ENCODE measurements at places on chromosomes 5 and 9.
A peak's percentile ranks its signal among the peaks of the same experiment; 100 is the strongest.

- peak; percentile 35 for DNase-seq
Observed at GRCh38 chr9:88936132-88936531, 55.1 kb upstream of the S1PR3 start.

DNA sequence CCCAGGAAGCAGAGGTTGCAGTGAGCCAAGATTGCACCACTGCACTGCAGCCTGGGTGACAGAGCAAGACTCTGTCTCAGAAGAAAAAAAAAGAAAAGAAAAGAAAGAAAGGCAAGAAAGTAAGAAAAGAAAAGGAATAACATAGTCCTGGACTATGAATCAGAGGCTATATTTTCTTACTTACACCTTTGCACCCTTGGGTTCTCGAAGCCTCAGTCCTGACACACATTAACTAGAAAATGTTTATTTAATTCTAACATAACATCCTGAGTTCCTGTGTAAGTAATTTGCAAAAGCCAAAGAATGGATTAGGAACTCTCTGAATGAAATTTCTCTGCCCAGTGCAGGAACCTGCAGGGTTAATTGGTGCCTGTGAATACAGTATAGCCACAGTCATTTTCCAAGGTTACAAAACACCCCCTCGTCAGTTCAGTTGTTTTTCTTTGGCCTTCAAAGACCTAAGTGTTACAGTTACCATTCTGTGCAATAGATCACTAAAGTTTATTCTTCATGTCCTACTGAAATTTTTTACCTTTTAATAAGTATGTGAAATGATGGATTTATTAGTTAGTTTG lies 147.6 kb downstream of the SV2C start:
- DNase-seq: no peak

GRCh38 chr9:117344892-117345660 lies 69.8 kb downstream of the ASTN2 start:
- peak; percentile 1 for DNase-seq

DNA sequence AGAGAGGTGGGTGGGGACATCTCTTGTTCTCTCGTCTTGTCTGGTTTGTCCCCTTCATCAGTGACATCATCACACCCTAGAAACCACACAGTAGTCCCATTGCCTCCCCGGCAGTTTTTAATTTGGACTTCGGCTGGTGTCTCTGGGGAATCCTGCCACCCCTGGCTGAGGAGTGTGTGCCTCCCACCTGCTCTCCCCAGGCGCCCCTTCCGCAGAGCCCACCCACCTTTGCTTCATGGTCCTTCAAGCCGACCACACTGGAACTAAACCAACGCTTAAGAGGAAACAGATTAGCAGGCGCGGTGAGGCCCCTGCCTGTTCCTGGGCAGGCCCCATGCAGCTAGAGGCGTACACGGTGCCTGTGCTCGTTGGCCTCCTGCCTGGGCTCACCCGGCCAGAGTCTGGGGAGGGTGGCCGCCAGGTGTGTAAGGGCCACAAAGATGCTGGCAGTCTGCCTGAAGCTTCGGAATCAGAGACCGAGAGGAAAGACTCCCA lies 107.6 kb upstream of the SPRY4 start:
- DNase-seq: no peak

DNA sequence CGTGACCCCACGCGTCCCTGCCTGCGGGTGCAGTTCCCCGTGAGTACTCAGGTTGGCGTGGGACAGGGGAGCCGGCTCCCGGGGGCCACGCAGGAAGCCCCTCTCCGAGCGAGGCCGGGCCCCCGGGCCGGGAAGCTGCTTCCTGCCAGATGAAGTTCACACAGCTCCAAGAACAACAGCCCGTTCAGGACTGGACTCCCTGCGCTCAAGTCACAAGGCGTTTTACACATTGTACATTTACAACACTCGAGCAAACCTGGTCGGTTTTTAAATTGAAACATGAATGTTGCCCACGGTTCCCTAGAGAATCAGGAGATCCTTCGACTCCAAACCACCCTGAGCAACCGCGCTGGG lies 22.4 kb downstream of the SLC9A3 start:
- no peak for DNase-seq

DNA sequence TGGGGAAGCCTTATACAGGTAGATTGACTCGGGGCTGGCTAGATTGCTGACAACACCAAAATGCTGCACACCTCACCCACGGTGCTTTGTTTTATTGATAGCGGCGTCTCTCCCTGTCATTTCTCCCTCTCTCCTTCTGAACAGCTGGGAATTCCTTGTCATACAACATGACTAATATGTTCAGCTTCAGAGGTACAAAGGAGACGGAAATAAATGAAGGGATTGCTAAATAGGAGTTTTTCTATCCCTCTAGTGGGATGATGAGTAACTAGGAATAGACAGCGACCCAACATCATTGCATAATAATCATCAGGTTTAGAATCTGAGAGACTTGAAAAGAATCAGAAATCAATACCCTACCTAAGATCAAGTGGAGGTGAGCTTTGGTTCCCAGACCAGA lies 337.7 kb upstream of the PANK3 start:
- peak; percentile 29 for DNase-seq

DNA sequence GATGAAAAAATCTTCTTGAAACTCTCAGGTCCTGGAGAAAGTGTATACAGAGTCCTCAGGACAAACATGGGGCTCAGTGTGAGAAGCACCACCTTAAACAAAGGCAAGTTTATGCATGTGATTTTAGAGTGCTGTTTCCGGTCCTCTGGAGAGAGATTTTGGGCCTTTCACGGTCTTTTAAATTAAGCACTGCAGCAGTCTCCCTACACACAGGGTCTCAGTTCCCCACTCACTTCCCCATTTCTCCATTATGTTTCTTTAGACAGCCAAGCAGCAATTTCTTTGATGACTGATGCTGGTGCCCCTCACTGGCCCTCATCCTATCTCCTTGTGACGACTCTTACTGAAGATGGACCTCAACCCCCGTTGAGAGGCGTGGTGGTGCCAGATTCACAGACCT lies 220.2 kb upstream of the CLINT1 start:
- DNase-seq: no peak

- no peak for DNase-seq
Observed at GRCh38 chr9:101460965-101461364, 25.4 kb upstream of the ALDOB start.

DNA sequence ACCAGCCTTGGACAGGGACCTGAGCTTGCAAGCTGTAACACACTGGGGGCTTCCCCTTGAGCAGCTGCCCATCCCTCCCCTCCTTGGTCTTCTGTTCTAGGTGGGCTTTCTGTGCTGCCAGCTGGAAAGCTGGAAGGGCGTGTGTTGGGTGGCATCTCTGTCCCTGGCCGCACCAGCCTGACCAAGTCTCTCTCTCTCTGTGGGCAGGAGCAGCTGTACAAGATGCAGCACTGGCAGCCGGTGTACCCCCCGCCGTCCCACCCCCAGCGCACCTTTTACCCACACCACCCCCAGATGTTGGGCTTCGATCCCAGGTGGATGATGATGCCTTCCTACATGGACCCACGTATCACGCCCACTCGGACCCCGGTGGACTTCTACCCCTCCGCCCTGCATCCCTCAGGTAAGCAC lies 32.1 kb upstream of the POMT1 start:
- no peak for DNase-seq

DNA sequence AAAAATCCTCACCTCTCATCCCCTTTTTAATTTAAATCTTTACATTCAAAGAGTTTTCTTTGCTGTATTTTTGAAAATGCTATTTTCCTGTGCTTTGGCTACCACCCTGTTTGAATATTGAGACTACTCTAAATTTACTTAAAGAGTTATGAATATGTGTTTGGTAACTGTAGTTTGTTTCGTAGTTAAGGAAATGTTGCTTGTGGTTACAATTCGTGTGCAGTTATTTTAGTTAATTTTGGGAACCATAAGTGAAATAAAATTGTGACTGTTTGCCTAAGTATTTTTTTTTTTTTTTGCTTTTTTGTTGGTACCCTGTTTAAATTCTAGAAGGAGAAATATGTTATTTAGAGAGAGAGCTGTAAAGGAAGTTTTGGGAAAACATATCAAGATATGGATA lies 78.7 kb downstream of the XRCC4 start:
- DNase-seq: no peak

DNA sequence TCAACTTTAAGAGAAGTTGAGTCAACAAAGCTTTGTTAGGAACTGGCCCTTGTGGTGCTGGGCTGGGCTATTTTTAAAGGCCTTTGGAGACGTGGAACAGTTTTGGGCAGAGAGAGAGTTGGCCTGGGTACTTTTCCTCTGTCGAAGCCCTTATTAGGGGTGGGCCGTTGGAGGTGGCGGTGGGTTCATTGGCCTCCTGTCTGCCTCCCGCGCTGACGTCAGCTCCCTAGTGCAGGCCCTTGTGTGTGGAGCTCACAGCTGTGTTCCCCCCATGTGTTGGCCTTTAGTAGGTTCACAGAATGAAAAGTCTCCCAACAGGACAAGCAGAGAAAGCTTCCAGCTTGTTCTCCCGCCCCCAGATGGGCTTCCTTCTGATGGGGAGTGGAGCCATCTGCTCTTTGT lies 2.7 kb downstream of the NCS1 start:
- DNase-seq: peak; percentile 21

DNA sequence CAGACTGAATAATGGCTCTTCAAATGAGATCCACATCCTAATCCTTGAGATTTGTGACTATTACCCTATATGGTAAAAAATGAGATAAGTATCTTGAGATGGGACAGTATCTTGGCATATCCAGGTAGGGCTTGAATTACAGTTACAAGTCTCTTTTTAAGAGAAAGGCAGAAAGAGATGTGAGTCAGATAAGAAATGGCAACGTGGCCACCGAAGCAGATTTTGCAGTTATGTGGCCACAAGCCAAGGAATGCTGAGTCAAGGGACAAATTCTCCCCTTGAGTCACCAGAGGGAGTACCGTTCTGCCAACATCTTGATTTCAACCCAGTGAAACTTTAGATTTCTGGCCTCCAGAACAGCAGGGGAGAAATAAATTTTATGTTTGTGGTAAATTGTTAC lies 1983.0 kb upstream of the C9orf72 start:
- peak; percentile 83 for DNase-seq

GRCh38 chr9:131019388-131020239 lies 10.6 kb downstream of the LAMC3 start:
- no peak for DNase-seq

DNA sequence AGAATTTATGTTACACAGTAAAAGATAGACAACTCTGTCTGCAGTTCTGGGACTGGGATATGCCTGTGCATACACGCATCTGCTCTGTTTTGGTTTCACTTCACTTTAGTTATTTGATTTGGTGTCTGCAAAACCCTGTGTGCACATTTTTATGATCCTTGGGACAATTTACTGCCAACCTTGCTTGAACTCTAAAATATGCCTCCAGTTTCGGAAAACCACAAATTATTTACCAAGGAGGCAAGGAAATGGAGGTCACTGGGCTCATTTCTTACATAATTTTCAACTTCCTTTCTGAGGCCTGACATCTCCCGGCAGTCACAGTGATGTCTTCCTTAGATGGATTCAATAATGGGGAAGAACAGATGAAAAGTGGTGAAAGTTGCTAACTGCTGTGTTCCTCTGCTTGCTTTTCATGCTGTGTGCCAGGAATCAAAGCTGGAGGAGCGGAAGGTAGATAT lies 61.2 kb upstream of the TAF11L2 start:
- DNase-seq: peak; percentile 17

- DNase-seq: no peak
Observed at GRCh38 chr5:159128070-159128541, 28.4 kb upstream of the EBF1 start.

DNA sequence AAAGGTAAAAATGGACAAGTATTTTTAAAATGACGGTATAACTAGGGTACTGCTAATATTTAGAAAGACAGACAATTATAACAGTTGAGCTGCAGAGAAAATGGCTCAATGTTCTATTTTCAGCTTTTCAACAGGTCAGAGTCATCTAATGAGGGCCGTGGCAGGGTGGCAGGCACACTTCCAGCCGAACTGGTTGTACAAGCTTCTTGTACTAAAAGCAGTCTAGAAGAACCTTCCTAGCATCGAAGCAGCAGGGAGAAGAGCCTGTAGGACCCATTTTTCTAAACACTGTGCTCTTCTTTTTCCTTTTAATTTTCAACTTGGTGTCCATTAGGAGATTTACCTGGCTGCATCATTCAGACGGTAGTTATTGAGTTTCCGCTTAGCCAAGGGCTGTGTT lies 85.6 kb downstream of the SLC28A3 start:
- no peak for DNase-seq

DNA sequence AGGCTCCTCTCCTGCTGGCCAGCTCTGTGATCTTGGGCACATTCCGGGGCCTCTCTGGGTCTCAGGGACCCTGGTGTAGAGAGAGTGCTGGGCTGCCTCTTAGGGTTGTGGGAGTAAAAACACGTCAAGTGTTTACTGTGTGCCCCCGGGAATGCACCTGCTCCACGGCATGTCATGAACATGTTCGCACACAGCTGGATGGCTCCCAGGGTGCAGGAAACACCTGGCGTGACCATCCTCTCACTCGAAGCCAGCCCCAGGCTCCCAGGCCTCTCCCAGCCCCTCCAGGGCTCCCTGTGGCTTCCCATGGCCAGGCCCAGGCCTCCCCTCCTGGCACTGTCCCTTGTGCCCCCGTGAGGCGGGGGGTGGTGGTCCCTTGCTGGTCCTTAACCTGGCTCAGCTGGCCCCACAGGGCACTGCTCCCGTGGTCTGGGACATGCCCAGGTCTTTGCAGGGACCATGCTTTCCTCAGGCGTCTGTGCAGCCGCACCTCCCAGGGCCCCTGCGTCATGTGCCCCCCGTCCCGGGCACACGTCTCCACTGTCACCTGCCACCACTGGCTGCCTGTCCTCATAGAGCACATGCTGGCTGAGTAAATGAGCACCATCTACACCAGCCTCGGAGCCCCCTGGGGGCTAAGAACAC lies 44.9 kb downstream of the SLC6A3 start:
- DNase-seq: no peak

DNA sequence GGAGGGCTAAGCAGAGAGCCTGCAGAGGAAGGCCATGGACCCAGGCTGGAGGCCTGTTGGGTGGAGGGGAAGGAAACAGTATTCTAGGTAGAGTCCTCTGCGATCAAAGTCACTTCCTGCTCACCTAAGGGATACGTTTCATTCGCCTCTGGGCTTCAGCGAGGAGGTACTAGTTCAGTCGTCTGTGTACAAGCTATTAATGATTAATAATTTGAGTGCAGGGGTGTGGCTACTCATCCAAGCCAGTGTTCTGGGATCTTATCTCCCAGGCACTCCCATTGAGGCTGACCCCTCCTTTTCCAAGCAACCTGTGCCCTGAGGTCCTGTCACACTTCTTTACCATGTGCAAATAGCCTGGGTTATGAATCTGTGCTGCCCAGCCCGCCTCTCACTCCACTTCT lies 25.2 kb downstream of the RALGPS1 start:
- DNase-seq: no peak

- DNase-seq: no peak
Observed at GRCh38 chr5:179303451-179304200, 41.6 kb downstream of the ADAMTS2 start.

GRCh38 chr5:74334062-74334761 lies 306.3 kb downstream of the ENC1 start:
- no peak for DNase-seq

DNA sequence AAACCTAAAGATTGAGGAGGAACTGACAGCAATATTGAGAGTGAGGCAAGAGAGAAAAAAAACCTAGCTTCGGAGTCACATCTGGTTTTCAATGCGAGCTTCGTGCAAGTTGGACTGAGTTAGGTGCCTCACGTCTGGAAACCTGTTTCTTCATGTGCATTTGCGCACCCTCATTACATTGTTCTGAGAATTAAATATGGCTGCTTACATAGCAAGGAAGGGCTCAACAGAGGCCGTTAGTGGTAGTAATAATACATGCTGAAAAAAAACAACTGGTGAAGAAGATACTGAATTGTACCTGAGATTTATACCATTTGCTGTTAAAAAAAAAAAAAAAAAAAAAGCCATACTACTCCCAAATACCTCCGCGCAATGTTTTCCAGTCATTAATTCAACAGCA lies 18.6 kb downstream of the DNAJA1 start:
- no peak for DNase-seq
